Mucosa of descending colon (tissue), 3 donors: ENCODE measurements at places on chromosomes 11 and 22. TPM values are rescaled to one million over a fixed set of nuclear protein-coding genes. Genes with fewer than 3 reads are reported as not detected.

ACCS gene
- total RNA-seq, result 30.8 TPM

DBX1 gene
- total RNA-seq, result not detected

DEPDC7 gene
- 7.4 TPM for total RNA-seq

CRYBB1 gene
- total RNA-seq, result 1.0 TPM

MAP6 gene
- total RNA-seq, result 17.7 TPM

SOX6 gene
- total RNA-seq, result 6.0 TPM
